ENCODE measurements at places on chromosomes 1 and 21.

- no peak for DNase-seq
Measured at GRCh38 chr1:55695552-55695951, 480.4 kb upstream of the USP24 start.

GRCh38 chr1:228811712-228812305 lies 76.5 kb downstream of the RHOU start:
- no peak for DNase-seq

DNA sequence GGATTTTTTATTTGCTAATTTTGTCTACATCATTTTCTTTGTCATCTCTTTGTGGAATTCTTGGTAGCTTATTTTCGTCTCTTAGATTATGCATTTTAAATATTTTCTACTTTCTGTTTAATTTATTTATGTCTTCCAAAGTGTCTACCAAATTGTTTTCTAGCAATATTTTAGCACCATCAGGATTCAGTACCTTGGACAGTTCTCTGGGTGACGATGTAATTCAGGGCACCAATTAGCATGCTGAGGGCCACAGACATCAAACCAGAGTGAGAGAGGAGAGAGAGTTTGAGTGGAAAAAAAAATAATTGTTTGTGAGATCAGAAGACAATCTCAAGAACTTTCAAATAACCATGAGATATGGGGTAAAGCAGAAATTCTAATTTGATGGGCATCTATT lies 169.8 kb upstream of the CXADR start:
- no peak for DNase-seq

- DNase-seq, result no peak
Measured at GRCh38 chr1:222784371-222784770, 30.5 kb upstream of the DISP1 start.

- DNase-seq, result no peak
Measured at GRCh38 chr1:11138952-11139351, 39.3 kb upstream of the EXOSC10 start.

GRCh38 chr1:1337793-1338147 lies 6.7 kb downstream of the TAS1R3 start:
- no peak for DNase-seq

DNA sequence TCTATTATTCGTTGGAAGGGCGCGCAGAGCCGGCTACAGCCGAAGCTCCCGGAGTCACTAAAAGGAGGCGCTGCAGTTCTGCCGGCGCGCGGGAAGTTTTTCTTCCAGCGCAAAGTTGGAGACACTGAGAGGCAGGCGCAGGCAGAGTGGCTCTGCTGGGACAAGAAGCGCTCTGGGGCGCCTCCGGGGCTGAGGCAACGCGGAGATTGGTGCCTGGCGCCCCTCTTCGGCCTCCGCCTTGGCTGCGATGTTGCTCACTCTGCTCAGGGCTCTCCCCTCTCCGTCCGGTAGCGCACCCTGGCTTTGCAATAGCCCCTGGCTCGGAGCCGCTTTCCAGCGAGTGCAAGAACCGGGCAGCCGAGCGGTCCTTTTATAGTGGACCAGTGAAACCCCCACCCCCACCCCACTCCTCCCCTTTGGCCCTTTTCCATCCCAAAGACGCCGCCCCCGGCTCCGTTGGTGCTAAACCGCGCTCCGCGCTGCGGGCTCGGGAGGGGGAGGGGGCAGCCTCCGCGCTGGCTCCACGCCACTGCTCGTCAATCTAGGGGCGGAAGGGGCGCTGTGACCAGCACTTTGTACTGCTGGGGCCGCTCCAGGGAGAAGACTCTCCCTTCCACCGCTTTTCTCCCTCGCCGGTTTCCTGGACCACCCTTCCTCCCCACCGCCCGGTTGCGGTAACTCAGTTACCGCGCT lies at the start of gene ADAMTS1:
ADAMTS1 (minus strand) TSS at position 344 of the 693 bp plus-strand sequence. CDS start 455 bp downstream, outside the sequence.
- DNase-seq, result peak; percentile 83

DNA sequence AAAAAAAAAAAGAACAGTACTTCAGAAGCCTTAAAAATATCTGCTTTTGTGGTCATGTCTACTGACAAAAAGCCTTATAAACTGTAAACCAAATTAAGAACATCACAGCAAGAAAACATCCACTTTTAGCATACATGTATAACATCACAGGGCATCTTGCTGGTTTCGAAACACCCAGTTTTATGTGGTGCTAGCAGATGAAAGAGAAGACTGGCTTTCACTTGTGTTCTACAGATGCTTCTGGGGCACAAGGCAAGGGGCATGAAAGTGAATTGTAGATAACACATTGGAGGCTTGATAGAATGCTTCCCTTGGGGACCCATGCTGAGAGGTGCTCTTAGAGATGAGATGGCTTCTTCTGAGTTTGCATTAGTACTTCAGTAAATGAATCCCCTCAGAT lies 543.7 kb upstream of the PKN2 start:
- no peak for DNase-seq

GRCh38 chr21:33411949-33412430 lies 8.8 kb downstream of the IFNGR2 start:
- DNase-seq, result no peak

DNA sequence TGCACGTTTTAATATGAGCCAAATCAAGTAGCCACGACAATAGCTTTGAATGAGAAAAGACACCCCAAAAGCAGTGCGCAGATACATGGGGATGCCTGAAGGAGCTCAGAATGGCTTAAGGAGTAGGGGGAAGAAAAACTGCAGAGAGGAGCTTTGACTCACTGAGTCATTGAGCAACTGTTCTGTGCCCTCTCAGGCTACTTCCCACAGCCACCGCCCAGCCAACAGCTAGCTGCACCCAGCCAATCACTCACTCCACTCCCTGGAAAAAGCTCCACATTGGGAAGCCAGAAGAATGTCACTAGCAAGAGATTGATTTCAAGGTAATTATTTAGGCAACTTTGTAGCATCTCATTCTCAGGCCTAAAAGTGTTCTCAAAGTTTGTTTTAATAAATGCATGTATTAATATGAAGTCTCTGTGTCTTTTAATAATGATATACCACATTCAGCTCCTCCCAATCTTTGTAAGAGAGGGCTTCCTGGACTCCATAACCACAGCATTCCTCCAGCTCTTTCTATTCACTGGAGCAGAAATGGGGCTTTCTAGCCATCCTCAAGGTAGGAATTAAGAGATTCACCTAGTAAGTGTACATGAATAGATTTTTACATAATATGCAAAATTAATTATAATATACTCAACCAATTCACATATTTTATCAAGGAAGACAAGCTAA lies 16.8 kb downstream of the DUSP10 start:
- DNase-seq, result no peak

DNA sequence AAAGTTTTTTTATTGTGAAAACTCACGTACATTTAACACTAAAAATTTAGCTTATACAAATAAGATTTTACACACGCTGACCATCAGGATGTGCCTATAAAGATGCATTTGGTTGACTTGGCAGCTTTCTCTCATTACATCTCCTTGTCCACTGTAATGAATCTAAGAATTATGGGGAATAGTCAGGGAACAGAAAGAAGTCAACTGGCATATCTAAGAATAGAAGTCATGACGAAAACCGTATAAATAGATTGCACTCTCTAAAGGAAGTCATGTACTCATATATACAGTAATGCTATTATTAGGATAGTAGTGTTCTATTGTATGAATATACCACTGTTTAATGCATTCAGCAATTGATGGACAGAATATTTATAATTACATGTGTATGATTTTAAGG lies 575.8 kb upstream of the B3GALT2 start:
- no peak for DNase-seq

DNA sequence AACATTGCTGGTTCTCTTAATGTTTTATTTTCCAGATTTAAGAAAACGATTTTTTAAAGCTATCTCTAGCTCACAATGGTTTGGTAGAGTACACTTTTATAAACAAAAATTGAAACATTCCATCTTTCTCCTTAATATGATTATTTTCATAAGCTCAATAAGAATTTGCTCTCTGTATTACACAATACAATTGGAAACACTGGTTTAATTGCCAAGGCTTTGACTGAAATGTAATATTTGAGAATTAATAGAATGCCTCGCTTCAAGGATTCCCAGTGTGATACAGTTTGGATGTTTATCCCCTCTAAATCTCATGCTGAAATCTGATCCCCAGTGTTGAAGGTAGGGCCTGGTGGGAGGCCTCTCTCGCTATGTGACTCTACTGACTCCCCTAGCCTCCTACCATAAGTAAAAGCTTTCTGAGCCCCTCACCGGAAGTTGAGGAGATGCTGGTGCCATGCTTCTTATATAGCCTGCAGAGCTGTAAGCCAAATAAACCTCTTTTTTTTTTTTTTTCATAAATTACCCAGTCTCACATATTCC lies 67.4 kb downstream of the DDAH1 start:
- no peak for DNase-seq

DNA sequence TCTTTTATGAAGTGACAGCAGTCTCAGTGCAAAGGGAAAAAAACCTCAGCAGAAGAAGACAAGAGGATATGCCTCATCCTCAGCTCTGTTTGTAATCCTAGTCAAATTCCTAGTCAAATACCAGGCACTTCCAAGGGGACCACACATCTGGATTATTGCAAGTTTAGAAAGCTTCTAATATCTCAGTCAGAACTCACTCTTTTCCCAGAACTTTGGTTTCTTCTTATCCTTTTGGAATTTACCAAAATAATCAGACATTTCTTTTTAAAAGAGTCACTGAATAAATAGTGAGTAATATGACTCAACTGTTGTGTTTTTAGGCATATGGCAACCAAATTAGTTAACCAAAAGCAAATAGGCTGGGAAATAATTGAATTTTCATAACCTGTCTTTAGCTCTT lies 47.8 kb downstream of the PRRX1 start:
- DNase-seq, result no peak

- DNase-seq, result no peak
Measured at GRCh38 chr1:211870156-211870555, 39.6 kb upstream of the LPGAT1 start.

- no peak for DNase-seq
Measured at GRCh38 chr1:206419250-206419649, 51.0 kb upstream of the IKBKE start.

DNA sequence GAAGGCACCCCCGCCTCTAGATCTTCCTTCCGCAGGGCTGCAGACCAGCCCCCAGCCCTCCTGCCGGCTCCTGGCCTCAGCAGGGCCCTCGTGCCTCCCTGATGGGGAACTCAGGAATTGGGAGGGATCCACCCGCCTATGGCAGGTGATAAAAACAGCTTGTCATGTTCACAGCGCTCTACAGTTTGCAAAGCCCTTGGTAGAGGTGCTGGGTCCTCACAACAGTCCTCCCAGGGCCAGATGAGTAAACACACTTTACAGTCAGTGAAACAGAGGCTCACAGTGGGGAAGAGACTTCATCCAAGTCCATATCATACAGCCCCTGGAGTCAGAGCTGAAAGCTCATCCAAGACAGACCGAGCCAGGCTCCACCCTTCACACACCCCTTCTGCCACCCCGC lies 97.0 kb upstream of the IFFO2 start:
- DNase-seq, result no peak

DNA sequence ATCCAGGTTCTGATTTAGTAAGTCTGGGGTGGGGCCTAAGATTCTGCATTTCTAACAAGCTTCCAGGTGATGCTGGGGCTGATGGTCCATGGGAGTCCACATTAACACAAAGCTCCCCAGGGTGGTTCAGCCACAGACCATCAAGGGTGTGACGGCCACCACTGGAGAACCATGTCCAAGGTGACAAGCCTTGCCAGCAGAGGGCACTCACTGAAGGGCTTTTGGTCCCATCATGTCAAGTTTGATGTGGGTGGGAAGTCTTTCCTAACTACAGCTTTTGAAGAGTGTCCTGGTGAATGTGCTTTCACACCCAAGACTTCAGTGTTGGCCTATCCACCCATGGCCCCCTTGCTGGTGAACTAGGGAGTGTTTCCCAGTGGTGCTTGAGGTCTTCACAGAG lies 67.1 kb downstream of the UBE2T start:
- no peak for DNase-seq

Data from hypothalamus (tissue), 51 donors.